Left hindlimb (tissue), 1 donor: ENCODE measurements at places on chromosomes 3 and 15.

- no peak for DNase-seq
Observed at GRCh38 chr3:57758686-57759085, 2.6 kb downstream of the SLMAP start.

DNA sequence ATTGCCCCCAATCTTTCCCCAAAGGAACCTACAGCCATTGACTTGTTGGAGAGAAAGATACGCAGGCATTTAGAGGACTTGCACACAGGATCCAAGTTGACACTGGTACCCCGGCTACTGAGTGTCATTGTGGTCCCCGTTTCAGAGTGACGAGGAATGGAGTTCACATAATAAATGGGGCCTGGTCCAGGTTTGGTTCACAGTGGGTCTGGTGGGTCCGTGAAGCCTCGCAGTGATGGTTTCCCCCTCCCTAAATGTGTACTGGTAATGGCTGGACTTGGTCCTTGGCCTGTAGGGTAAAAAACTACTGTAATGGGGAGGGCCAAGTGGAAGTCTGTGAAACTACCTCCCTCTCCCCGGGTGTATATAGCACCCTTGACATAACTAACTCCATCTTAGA, 232.1 kb upstream of the LYSMD4 start:
- DNase-seq, result no peak

DNA sequence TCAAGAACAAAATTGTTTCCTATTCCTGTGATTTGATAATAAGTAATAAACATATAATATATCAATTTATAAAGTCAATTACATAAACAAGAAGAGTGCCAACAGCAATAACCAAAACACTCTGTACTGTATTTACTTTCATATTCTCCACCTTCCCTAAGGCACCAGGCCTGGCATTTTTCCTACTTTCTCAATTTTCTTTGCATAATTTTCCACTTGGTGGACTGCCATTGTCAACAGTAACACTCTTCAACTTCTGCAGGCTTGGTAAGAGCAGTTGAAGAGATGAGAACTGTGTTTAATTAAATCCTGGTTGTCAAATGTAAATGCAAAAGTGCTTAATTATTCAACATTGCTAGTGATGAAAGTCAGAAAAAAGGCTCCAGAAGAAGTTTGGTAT, 229.8 kb upstream of the PLSCR5 start:
- no peak for DNase-seq

DNA sequence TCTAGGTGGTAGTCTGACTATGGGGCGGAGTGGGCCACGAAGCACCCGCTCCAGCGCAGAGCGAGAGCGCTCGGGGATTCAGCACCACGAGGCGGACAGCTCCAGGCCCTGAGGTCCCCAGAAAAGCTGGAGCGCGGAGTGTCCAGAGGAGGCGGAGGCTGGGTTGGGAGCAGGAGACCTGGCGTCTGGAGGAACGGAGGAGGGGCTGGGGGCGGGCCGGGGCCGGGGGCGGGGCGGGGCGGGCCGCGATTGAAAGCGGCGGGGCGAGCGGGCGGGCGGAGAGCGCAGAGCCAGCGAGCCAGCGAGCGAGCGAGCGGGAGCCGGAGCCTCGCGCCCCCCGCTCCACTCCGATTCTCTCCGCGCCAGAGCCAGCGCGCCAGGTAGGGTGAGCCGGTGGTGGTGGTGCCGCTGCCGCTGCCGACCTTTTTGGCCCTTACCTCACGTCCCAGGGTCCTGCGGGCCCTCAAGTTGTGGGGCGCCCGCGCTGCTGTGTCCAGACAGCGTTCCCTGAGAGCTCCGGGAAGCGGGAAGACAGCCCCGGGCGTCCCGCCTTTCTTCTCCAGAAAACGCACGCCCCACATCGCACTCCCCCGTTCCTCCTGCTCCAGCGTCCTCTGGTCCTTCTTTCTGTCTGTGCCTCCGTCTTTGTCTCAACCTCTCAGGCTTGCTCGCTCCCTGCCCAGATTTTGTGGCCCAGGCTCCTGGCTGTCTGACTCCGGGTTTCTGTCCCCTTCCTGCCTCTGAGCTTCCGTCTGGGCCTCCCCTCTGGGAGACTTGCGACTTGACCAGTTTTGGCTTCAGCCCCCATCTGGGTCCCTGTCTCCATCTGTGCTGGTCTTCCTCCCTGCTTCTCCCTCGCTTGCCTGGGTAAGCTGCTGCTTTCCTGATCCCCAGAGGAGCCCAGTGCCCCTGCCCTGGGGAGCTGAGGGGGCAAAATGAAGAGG, at the start of gene GRM2:
Gene GRM2, plus strand, starts transcription at position 281 of the 944 bp plus-strand sequence. CDS start 1,916 bp downstream, outside the sequence.
- peak; percentile 92 for DNase-seq

DNA sequence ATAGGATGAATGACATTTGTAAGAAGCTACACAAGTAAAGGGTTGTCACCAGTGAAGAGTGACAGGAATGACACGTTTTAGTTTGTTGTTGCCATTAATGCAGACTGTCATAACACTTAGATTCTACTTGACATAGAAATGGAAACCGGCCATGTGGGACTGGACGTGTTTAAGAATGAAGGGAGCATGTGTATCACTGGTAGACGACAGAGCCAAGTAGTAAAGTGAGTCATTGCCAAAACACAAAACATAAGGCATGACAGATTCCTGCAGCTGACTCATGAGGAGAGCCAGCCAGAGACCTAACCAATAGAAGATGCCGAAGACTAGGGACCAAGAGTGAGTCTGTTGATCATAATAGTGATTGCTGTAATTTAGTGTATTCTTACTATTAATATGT, 106.2 kb upstream of the PLAAT1 start:
- DNase-seq, result no peak

GRCh38 chr15:65578904-65579728, 31.8 kb downstream of the INTS14 start:
- no peak for DNase-seq

DNA sequence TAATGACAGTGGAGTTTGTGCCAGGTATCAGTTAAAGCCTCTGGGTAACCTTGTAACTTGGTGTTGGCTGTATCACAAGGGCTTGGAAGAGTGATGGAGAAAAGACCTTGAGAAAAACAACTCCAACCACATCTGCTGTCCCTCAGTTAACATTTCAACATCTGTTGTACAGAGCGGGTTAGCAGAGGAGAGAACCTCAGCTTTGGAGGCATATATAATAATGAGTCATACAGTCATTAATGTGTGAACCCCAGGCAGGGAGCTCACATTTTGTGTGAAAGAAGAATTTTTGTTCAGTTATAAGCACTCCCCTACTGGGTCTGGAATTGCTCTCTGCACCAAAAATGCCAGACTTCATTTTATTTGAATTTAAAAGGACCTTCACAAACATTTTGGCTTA, 439.5 kb downstream of the PDCD6IP start:
- no peak for DNase-seq

- DNase-seq, result peak; percentile 84
Observed at GRCh38 chr15:31396881-31397560, 70.4 kb downstream of the KLF13 start.

DNA sequence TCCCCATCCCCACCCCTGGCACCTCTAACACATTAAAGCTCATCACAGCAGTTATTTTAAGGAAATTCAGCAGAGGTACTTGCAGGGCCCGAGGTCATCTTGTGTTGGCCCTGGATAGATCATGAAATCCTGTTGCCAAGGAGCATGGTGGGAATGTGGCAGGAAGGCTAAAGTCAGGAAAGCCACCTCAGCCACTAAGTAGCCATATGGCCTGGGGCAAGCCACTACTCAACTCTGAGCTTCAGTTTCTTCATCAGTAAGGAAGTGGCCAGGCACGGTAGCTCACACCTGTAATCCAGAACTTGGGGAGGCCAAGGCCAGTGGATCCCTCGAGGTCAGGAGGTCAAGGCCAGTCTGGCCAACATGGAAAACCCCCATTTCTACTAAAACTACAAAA, 55.9 kb downstream of the LIPC start:
- no peak for DNase-seq

DNA sequence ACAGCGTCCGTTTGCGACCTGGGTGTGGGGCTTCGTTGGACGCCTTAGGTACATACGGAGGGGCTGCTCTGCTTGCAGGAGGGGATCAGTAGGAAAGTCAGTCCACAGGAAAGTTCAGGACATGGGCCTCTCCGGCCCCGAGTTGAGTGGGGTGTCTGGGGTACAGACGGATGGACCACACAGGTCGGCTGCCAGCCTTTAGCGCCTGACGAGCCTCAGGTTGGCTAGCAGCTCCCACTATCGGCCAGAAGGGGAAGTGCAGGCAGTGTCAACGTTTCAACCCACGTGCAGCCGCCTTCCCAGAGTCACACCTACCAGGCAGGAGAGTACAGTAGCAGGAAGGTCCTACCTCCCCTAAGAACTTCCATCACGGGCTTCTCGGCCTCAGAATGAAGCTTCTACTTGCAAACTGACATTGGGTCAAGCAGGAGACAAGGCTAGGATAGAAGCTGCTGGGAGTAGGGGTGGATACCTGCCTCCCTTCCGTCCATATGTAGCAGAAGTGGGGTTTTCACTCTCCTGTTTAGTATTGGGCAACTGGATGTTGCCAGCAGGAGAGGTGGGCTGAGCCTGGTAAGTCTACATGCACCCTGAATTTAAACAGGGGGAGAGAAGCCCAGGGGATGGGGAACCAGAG, 1.8 kb upstream of the SCN5A start:
- DNase-seq, result peak; percentile 62

GRCh38 chr3:183328823-183329222, 75.8 kb downstream of the B3GNT5 start:
- DNase-seq, result no peak

- DNase-seq, result no peak
Observed at GRCh38 chr3:3447641-3448040, 268.1 kb upstream of the CRBN start.

DNA sequence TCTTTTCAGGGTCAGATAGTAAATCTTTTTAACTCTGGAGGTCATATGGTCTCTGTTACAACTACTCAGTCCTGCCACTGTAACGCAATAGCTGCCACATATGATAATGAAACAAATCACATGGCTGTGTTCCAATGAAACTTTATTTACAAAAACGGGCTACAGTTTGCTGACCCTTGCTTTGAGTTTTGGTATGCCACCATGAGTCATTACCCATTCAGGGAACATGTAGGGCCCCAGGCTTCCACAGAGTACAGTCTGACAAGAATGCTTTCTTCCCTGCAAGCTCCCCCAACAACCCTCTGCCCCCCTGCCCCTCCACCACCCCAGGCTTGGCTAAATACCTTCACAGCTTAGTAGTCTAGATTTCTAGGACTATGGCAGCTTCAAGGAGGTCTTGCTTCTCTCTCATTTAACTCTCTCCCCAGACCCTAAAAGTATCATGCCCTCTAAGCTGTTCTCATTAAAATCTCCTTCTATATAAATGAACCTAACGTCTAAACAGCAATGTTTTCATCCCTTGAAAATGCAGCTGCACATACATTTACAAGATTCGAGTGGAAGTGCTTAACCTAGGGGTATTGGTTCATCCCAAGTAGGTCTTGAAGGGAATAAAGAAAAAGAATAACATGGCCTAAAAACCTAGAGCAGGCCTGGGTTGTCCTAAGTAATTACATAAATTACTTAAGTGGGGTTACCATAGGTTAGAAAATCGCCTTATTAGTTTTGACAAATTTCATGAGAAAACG, 117.8 kb upstream of the PRICKLE2 start:
- no peak for DNase-seq

GRCh38 chr15:27869697-27870281, 229.3 kb downstream of the OCA2 start:
- DNase-seq, result peak; percentile 44

DNA sequence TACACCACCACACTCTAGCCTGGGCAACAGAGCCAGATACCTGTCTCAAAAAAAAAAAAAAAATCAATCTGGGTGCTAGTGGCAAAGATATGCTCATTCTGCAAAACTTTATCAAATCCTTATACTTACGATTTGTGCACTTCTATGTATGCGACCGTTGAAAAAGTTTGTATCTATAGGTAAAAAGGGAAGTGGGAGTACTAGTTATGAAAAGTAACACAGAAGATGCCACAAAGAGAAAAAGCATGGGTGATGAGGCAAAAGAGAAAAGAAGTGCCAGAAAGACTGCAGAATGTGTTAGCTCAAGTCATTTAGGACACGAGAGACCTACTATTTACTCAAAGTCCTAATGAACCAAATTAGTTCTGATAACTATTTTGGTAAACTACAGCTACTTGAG, 407.8 kb downstream of the SHQ1 start:
- DNase-seq, result no peak

DNA sequence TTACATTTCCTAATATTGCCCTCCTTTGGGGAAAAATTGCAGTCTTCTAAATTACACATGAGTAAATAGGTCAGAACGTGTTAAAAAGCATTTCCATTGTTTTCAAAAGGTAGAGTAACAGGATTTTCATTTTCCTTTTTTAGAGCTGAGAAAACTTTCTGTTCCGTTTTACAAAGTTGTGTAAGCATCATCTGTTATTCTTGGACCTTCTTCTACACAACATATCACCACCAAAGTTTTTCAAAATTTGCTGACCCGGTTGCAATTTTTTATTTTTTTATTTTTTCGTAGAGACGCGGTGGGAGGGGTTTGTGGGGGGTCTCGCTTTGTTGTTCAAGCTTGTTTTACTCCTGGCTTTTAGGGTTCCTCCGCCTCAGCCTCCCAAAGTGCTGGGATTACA, 1.1 kb downstream of the CCDC39 start:
- no peak for DNase-seq

DNA sequence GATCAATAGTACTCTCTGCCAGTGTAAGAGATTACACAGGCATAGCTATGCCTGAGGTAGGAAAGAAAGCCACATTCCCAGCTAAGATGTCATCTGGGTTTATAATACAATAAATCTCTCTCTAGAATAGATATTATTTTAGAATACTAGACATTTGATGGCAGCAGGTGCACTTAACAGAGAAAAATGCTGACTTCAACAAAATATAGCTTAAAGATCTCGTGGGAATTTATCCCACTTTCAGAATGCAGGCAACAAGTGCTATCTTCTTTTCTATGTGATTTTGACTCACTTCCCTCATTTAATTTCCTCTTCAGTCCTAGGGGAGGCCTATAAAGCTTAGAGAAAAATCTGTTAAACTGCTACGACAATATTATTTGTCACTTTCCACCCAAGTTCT, 60.9 kb upstream of the FSIP1 start:
- DNase-seq, result no peak

DNA sequence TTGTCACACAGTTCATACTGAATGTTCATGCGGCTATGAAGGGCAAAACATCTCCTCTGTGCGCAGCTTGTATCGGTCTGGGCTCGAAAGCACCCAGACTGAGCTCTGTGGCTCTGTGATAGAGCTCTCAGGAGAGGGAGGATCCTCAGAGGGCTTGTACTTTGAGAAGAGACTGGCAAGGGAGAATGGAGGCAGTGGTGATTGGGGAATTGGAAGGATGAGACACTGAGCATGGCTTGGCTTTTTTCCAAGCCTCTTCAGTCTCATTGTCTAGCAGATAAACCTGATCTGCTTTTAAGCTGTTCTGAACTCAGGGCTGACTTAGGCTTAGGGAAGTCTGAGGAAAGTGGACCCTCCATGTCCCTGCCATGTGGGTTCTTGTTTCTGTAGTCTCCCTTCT, 43.0 kb downstream of the RAD54L2 start:
- no peak for DNase-seq

GRCh38 chr15:39665629-39666250, 84.9 kb downstream of the THBS1 start:
- DNase-seq, result no peak
